Memory B cell (primary cell): ENCODE measurements at places on chromosomes 4 and X.

GRCh38 chrX:12986886-12987285 lies 12.0 kb downstream of the TMSB4X start:
- peaks cover 33% of the 10 kb centered on the region for H3K4me1 ChIP-seq
- H3K27me3 ChIP-seq = no peaks in the 10 kb centered on the region
- H3K36me3 ChIP-seq = no peaks in the 10 kb centered on the region
- no peak overlapping the region for H3K4me3 ChIP-seq
- no peak for DNase-seq

- no peaks in the 10 kb centered on the region for H3K27me3 ChIP-seq
- no peak for DNase-seq
- peak overlapping the region; percentile 85 for H3K4me3 ChIP-seq
- peaks cover 43% of the 10 kb centered on the region for H3K4me1 ChIP-seq
- H3K27ac ChIP-seq = peak overlapping the region; percentile 78
These were observed 401 bp downstream of the SOWAHD start for GRCh38 chrX:119758731-119759247.

GRCh38 chrX:25755194-25755593 lies 382.9 kb upstream of the MAGEB18 start:
- no peaks in the 10 kb centered on the region for H3K36me3 ChIP-seq
- H3K4me1 ChIP-seq = no peaks in the 10 kb centered on the region
- H3K4me3 ChIP-seq = no peak overlapping the region
- DNase-seq = no peak
- H3K27ac ChIP-seq = no peak overlapping the region

DNA sequence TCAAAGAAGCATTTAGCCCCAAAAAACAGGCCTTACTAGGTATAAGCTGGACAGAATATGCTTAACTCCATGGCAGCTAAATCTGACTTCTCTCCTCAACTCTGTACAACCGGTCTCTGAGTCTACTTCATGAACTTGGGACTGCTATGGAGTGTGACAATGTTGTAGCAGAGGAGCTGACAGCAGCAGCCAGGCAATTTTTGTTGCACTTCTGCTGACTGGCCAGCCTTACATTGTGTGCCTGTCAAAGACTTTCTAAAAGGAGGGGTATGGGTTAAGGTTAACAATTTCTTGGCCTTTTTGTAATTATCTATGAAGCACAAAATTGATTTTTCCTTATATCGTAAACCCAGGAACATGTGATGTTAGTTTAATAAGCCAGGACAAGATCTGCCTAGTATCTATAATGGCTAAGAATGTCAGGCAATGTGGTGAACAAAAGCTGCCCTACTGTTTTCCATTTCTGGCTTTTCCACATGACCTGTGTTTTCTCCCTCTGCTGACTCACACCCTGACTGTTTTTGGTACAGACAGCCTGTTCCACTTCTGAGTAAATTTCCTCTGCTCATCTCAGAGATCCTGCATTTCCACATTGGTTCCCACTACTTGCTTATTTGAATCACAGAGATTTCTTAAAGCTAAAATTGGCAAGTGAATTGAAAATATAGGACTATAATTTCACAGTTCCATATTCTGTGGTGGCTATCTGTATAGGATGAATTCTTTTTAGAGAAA lies 9.3 kb downstream of the NOX1 start:
- no peak for DNase-seq
- H3K27ac ChIP-seq = no peak overlapping the region
- no peaks in the 10 kb centered on the region for H3K36me3 ChIP-seq
- no peak overlapping the region for H3K4me3 ChIP-seq

DNA sequence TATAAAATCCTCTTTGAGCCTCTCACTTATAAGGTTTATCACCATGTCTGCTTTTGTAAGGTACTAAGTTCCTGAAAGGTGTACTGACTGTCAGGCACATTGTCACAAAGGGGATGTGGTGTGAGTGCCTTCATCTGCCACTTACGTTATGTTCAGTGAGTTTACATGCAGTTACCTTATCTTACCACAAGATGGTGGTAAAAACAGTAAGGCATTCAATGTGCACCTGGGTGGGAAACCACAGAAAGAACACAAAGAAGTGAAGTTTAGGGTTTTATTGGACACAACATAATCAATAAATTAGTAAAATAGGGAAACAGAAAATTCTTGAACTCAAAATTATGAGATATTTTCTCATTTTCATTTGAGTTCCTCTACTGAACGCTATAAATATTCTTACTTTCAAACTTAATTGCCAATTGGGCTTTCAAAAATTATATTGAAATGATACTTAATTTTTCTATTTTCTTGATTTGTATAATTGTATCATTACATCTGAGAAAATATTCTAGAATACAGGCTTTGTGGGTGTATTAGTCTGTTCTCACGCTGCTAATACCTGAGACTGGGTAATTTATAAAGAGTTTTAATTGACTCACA lies 650.8 kb downstream of the PCDH7 start:
- H3K4me3 ChIP-seq = no peak overlapping the region
- DNase-seq = no peak
- no peaks in the 10 kb centered on the region for H3K4me1 ChIP-seq
- H3K27ac ChIP-seq = no peak overlapping the region
- no peaks in the 10 kb centered on the region for H3K27me3 ChIP-seq

DNA sequence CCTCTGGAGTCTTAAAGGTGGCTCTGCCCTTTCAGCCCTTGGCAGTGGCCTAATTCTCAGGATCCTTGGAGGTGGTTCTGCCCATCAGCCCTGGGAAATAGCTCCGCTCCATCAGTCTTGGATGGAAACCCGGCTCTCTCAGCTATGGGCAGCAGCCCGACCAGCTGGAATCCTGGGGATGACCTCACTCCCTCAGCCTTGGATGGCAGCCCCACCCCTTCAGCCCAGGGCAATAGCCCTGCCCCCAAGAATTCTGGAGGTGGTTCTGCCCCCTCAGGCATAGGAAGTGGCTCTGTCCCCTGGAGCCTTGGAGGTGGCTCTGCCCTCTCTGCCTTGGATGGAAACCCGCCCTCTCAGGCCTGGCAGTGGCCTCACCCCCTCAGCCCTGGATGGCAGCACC lies 127.7 kb downstream of the RBMX2 start:
- no peaks in the 10 kb centered on the region for H3K36me3 ChIP-seq
- H3K27me3 ChIP-seq = peaks cover 3% of the 10 kb centered on the region
- DNase-seq = no peak
- H3K4me3 ChIP-seq = no peak overlapping the region
- H3K27ac ChIP-seq = no peak overlapping the region

- H3K27me3 ChIP-seq = no peaks in the 10 kb centered on the region
- H3K4me3 ChIP-seq = peak overlapping the region; percentile 59
- H3K4me1 ChIP-seq = peaks cover 5% of the 10 kb centered on the region
These were observed 48.1 kb upstream of the BCOR start for GRCh38 chrX:40145923-40146261.

DNA sequence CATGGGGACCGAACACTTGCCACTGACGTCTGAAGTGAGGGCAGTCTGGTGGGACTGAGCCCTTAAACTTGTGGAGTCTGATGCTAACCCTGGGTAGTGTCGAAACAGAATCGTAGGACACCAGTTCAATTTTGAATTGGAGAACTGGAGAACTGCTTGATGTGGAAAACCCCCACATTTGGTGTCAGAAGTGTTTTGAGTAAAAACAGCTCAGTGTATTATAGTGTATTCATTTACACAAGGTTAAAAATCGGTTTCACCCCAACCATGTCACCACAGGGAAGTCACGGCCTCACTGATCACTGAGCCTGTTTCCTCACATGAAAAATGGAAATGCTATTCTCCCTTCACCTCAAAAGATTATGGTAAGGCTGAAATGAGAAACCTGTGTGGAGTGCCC lies 21.9 kb downstream of the PIN4 start:
- no peak overlapping the region for H3K27ac ChIP-seq
- H3K4me1 ChIP-seq = no peaks in the 10 kb centered on the region
- no peaks in the 10 kb centered on the region for H3K27me3 ChIP-seq
- no peak overlapping the region for H3K4me3 ChIP-seq
- DNase-seq = no peak

GRCh38 chrX:70301716-70302115 lies 11.8 kb downstream of the KIF4A start:
- no peak for DNase-seq
- no peaks in the 10 kb centered on the region for H3K4me1 ChIP-seq

DNA sequence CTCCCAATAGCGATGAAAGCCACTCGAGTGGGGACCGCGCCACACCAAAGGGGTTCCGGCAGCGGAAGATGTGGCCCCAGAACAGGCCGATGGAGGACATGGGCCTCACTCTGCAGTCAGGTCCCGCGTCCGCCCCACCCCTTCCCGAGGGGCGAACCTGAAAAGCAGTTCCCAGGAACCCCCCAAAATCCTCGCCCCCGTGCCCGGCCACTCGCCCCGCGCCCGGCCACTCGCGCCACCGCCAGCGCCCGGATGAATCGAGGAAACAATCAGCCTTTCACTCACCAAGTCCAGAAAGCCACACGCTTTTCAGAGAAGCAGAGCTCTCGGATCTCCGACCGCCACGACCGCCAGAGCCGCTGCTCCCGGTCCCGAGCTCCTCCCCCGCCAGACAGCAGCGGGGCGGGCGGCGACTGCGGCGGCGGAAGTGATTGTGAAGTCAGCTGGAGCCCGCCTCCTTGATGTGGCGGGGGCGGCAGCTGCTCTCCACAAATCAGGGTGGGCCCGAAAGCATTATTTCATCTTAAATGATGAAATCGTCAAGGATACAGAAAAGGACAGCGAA lies at the start of gene PJA1:
TSS of gene PJA1 (minus strand) at position 367 of the 565 bp plus-strand sequence. CDS start 2,380 bp downstream, outside the sequence.
- DNase-seq = peak; percentile 45
- peak within 1 kb of the TSS; percentile 91 for H3K4me3 ChIP-seq
- H3K36me3 ChIP-seq = peaks cover 7% of the 10 kb centered on the region
- peaks cover 19% of the 10 kb centered on the region for H3K4me1 ChIP-seq

DNA sequence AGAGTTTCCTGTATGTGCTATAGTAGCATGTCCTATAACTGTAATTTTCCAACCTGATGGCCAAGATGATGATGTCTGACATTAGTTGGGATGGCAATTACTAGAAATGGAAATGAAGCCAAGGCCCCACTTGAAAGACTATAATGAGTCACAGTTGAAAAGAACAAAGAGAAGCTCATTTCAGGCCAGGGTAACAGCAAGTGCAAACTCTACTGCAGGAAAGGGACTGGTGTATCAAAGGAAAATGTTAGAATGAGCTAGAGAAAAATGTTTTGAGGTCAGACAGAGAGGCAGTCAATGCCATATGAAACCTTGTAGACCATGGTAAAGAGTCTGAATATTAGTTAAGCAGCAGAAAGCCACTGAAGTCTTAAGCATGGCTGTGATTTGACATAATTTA lies 146.2 kb upstream of the SH3RF1 start:
- H3K4me1 ChIP-seq = no peaks in the 10 kb centered on the region
- no peak for DNase-seq
- peaks cover 14% of the 10 kb centered on the region for H3K36me3 ChIP-seq
- no peak overlapping the region for H3K27ac ChIP-seq
- H3K27me3 ChIP-seq = no peaks in the 10 kb centered on the region

GRCh38 chrX:110026099-110026844 lies 23.4 kb downstream of the TMEM164 start:
- no peak overlapping the region for H3K4me3 ChIP-seq
- peaks cover 11% of the 10 kb centered on the region for H3K4me1 ChIP-seq
- H3K27me3 ChIP-seq = no peaks in the 10 kb centered on the region
- peaks cover 5% of the 10 kb centered on the region for H3K36me3 ChIP-seq
- DNase-seq = no peak

DNA sequence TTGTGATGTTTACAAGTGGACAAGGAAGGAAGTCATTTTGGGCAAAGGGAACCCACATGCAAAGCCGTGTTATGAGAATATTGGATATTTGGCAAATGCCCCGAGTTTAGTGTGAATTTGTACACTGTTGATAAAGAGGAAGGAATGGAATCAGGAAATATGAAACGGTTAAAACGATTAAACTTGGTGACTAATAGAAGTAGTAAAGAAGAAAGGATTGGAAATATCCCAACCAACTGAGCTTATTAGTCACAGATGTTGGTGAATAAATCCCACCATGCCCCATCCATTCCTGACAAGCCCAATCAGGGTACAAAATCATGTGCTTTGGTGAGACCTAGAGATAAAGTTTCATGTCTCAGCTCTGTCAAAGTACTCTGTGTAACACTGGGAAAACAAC lies 22.0 kb downstream of the ARHGAP24 start:
- H3K27me3 ChIP-seq = no peaks in the 10 kb centered on the region
- peak overlapping the region; percentile 7 for H3K4me3 ChIP-seq
- peaks cover 42% of the 10 kb centered on the region for H3K4me1 ChIP-seq
- no peak for DNase-seq
- H3K27ac ChIP-seq = peak overlapping the region; percentile 84

- H3K4me1 ChIP-seq = peaks cover 44% of the 10 kb centered on the region
- H3K27ac ChIP-seq = no peak overlapping the region
- H3K4me3 ChIP-seq = no peak overlapping the region
- H3K27me3 ChIP-seq = no peaks in the 10 kb centered on the region
- no peak for DNase-seq
These were observed 192.0 kb downstream of the PPP3CA start for GRCh38 chr4:101155368-101155767.

- H3K36me3 ChIP-seq = peaks cover 2% of the 10 kb centered on the region
- no peak for DNase-seq
- H3K27me3 ChIP-seq = peaks cover 2% of the 10 kb centered on the region
- H3K4me1 ChIP-seq = no peaks in the 10 kb centered on the region
These were observed 98.8 kb upstream of the NDP start for GRCh38 chrX:44071847-44072551.

DNA sequence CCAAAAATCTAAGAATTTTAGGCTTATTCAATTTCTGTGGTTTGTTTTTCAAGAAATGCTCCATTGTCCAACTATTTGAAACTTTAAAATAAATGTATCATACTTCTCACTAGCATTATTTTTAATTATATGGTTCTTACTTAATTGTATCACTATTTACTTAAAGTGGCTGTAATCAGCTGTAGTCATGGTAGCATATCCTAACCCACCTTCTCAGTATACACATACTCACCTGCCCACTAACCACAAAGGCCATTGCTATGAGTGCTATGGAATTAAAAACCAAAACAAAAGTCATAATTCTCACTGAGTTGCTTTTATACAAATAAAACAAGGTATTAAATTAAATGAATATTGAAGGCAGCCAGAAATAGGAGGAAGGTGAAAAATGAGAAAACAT lies 5.0 kb downstream of the FBXO8 start:
- no peak for DNase-seq
- H3K4me1 ChIP-seq = peaks cover 17% of the 10 kb centered on the region
- no peaks in the 10 kb centered on the region for H3K27me3 ChIP-seq
- H3K27ac ChIP-seq = no peak overlapping the region
- H3K4me3 ChIP-seq = no peak overlapping the region

DNA sequence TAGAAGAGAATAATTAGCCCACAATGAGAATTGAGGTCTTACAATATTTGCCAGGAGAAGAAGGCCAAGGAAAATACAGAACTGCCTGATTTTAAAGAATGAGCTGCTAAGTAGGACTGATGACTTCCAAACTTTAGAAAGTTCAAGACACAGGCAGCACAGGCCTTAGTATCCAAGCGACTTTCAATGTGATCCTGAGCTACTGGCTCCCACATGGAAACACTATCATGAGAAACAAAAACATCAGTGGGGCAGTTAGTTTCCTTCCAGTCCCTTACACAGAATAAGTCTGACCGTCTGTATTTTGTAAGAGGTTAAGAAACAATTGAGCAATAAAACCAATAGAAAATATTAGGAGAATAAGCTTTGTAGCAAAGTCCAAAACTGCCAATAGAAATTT lies 251.4 kb downstream of the COL25A1 start:
- no peak overlapping the region for H3K4me3 ChIP-seq
- H3K36me3 ChIP-seq = no peaks in the 10 kb centered on the region
- H3K27ac ChIP-seq = no peak overlapping the region
- no peaks in the 10 kb centered on the region for H3K27me3 ChIP-seq
